ENCODE measurements at places on chromosomes 1 and 21. TPM values are rescaled to one million over a fixed set of nuclear protein-coding genes. Genes with fewer than 3 reads are reported as not detected.
A peak's percentile ranks its signal among the peaks of the same experiment; 100 is the strongest.

The RAB3B gene
- 1.0 TPM for total RNA-seq

The CASZ1 gene
- 10.8 TPM for total RNA-seq

GRCh38 chr1:57162607-57163261, 196.9 kb upstream of the C8B start:
- no peak for DNase-seq

DNA sequence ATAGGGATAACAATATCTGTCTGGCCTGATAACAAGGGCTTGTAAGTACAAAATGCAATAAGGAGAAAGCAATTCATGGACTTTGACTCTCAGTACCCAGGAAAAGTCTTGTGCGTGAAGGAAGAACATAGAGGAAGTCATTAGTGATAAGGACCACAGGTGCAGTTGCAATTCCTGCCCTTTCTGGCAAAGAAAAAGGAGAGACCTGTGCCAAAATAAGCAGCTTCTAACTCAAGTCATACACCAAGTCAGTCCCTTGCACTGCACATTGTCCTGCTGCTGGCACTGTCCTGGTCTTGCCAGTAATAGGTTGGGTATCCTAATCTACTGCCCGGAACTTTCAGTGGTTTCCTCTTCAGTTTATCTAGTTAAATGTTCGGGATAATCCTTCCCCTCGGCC, 14.8 kb upstream of the SOD1 start:
- DNase-seq = peak; percentile 65

DNA sequence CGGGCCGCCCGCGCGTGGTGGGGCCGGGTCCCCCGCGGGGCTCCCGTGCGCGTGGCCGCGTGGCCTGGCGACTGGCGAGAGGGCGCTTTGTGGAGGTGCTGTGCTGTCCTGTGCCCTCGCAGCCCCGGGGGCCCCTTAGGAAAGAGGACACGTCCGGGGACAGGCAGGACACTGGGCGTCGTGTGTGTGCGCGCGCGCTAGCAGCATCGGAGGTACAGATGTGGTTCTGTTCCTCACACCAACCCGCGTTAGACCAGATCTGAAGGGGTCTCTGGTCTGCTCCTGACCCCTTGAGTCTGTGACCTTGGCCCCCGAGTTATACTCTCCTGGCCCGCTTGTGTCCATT, 489 bp downstream of the ACTN2 start:
- no peak for DNase-seq

GRCh38 chr1:44442791-44443190, 37.7 kb downstream of the RNF220 start:
- DNase-seq = no peak

Data from dermis blood vessel endothelial cell (primary cell).